G401 (cell line): ENCODE measurements at places on chromosomes 12 and 14.
A peak's percentile ranks its signal among the peaks of the same experiment; 100 is the strongest.

- DNase-seq: no peak
Measured at GRCh38 chr12:109735825-109736551, 22.4 kb downstream of the FAM222A start.

GRCh38 chr12:47604221-47604873 is 101.5 kb downstream of the RPAP3 start:
- no peak for DNase-seq

DNA sequence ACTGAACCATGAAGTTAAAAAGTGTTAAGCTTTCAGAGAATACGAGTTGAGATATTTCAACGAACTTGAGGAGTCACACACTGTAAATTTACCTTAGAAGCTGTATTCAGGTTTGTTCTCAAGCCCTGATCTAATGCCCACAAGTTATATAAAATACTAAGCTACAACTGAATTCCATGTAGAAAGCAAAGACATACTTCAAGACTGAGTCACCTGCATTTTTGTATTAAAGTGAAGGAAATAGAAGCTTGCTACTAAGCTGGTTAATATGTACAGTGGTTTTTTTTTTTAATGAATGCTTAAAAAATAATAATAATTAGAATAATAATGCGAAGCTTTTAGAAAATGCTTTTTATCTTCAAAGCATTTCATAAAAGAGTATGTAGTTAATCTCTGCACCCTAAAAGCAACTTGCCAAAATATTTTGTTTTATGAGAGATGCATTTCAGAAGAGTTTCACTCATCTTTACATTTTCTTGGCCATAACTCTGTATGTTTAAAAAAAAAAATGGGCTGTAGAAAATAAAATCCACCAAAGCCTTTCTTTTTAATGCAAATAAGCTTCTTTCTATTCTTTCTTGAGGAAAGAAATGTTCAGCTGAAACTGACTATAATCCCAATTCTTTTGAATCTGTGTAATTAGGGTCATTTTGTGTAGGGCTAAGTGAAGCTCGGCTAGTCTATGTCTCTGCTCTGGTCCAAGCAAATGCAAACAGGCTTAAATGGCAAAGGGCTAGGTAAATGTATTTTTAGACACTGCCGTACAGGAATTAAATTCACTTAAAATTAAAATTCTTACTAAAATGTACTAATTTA is 1047.5 kb upstream of the FLRT2 start:
- DNase-seq: no peak

DNA sequence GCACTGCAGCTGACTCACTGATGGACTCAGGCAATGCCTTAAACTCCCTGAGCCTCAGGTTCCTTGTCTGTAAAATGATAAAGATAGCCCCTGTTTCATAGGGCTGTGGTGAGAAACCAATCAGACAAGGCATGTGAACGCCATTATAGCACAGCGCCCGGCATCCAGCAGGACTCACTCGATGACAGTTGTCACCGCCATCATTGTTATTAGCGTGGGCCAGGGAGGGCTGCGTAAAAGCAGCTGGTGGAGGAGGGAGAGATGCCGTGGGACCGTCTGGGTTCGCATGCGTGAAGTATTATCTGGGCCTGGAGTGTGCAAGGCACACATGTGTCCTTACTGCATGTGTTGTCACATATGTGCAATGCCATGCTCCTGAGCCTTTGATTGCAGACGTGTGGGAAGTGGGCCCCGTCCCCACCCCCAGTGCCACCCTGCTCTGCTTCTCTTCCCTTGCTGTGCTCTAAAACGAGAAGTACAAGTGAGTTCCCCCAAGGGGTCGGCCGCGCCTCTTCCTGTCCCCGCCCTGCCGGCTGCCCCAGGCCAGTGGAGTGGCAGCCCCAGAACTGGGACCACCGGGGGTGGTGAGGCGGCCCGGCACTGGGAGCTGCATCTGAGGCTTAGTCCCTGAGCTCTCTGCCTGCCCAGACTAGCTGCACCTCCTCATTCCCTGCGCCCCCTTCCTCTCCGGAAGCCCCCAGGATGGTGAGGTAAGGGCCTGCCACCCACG is at the start of gene PTPN6:
Gene PTPN6, plus strand, starts transcription at position 546 of the 730 bp plus-strand sequence. Its CDS starts 157 bp downstream, at position 703.
- no peak for DNase-seq

GRCh38 chr12:63078906-63079305 is 72.1 kb downstream of the AVPR1A start:
- DNase-seq: no peak

DNA sequence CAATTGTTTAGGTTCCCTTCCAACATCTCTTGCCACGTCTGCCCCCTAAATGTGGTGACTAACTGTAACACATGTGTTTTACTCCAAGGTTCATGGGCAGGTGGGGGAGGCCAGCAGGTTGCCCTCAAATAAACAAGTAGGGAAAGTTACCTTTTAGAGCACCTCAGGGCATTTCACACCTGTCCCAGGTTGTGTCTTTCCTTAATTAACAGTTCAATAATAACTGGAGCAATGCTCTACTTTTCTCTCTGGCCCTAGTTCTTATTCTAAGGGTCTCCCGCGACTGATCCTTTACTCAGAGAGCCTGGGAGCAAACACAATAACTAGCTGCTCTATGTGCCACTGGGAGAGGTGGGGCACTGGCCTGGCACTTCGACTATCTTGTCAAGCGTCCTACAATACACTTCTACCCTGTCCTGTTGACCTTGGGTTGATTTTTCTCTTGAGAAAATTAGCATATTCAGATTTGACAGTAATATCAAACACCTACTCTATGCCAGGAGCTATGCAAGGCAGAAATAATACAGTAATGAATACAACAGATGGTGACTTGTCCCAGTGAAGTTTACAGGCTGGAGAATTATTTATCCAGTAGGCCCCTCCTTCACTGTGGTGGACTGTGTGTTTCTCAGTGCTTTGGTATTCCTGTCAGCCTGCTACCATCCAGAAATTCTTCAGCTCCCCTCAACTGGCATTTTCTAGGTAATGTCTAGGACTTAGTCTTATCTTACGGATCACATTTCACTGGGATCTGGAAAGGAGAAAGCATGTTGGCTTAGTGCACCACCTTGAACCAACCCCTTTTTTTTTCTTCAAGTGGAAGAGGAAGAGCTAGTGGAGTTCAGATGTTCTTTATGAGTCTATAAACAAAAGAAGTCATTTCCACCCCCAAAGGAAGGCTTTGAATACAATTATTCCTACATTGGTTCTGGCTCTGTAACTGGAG is 202.6 kb downstream of the CRADD start:
- no peak for DNase-seq

DNA sequence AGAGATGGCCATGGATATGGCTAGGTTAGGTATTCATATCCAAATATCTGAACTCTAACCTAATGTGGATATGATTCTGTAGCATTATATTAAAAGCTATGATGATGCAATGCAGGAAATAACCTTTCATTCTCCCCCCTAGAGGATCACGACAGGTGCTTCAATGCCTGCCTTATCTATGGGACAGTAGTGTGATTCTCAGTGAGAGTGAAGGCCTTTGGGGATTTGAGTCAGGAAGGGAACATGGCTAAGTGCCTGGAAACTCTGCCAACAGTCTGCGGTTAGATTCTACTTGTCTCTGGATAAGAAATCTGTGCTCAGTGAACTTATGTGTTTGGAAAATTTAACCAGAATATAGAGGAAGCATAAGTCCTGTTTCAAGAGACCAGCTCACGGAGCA is 81.8 kb downstream of the SLC38A1 start:
- peak; percentile 47 for DNase-seq

GRCh38 chr12:6532051-6532926 is 2.0 kb upstream of the GAPDH start:
- peak; percentile 79 for DNase-seq

- DNase-seq: no peak
Measured at GRCh38 chr12:76340680-76341435, 7.4 kb downstream of the BBS10 start.
